ENCODE measurements at places on chromosomes 1 and 21. TPM values are rescaled to one million over a fixed set of nuclear protein-coding genes. Genes with fewer than 3 reads are reported as not detected.

- no peak for DNase-seq
Measured at GRCh38 chr1:117512728-117513321, 93.0 kb upstream of the TENT5C start.

DNA sequence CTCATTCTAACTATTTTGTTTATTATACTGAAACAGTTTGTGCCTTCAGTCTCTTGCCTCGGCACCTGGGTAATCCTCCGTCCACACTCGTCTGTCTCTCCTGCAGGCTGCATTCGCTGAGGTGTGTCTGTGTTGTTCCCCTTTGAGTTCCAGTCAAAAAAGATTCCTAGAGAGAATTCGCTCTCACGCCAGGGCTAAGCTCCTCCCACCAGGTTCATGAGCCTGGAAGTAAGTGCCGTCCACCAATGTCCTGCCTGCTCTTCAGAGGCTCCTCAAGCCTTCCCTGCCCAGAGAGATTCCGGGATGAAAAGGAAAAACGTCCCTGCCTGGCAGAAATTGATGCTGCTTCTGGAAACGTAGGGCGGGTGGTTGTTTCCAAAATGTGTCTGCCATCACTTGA lies 12.9 kb downstream of the KIAA2013 start:
- no peak for DNase-seq

GRCh38 chr21:43851593-43851992 lies 13.4 kb upstream of the AGPAT3 start:
- no peak for DNase-seq

PGM1 gene
- 123 TPM for total RNA-seq

GREM2 gene
- not detected for total RNA-seq

- DNase-seq = no peak
Measured at GRCh38 chr1:228013935-228014930, 7.4 kb downstream of the WNT3A start.

DNA sequence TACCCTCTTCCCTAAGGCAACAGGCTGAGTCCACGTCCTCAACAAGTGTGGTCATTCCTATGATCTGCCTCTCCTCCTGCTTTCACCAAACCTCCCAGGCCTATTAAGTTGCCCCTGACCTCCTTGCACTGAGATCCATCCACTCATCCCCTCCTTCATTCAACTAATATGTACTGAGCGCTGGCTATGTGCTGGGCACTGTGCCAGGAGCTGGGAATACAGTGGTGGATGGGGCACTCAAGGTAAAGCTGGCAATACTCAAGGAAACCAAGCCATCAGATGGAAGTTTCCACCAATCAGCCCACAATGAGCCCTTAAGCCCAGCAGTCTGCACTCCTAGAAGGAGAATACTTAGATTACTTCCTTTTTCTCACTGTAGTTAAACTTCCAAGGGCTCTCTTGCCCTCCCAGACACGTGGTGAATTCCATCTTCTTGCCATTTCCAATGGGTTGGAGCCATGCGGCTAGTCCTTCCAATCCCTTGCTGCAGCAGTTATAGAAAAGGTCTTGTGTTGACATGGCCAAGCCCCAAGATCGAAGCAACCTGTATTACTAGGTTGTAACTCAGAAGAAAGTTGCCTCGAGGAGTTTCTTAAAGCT lies 279.9 kb upstream of the RUNX1 start:
- DNase-seq = no peak

GRCh38 chr1:109864047-109864822 lies 46.4 kb upstream of the CSF1 start:
- no peak for DNase-seq

ERICH3 gene
- not detected for total RNA-seq

- DNase-seq = no peak
Measured at GRCh38 chr1:116769104-116769452, 14.8 kb downstream of the CD2 start.

HSD3B2 gene
- total RNA-seq = not detected

AMY2B gene
- 894 TPM for total RNA-seq

SLC45A3 gene
- total RNA-seq = 1.3 TPM

GRCh38 chr1:205075642-205076155 lies 8.6 kb downstream of the TMEM81 start:
- no peak for DNase-seq

- no peak for DNase-seq
Measured at GRCh38 chr1:222784371-222784770, 30.5 kb upstream of the DISP1 start.

DNA sequence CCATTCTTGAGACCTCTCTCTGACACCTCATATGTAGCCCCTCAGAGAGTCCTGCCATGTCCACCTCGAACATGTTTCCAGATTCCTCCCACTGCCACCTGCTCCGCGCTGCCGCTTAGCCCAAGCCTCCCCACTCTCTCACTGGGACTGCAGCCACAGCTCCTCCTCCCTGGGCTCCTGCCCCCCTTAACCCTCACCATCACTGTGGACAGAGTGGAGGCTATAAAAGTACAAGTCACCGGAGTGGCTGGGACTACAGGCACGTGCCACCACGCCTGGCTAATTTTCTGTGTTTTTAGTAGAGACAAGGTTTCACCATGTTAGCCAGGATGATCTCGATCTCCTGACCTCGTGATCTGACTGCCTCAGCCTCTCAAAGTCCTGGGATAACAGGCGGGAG lies 77.0 kb downstream of the VWA5B1 start:
- no peak for DNase-seq

DNA sequence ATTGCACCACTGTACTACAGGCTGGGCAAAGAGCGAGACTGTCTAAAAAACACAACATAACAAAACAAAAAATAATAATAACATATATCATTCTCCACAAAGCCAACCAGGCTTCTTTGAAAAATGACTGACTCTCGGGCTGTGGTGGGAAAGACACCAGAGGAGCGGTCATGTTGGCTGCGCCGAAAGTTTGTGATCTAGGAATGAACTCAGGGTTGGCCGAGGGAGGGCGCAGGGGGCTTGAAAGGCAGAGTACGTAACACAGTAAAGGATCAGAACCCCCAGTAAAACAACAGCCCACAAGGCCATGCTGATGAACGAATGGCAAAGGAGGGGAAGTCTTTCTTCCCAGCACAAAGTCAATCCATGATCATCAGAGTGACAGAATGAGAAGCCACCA lies 4.7 kb downstream of the SLC35E2B start:
- DNase-seq = peak; percentile 5

GRCh38 chr1:206923009-206923960 lies 1.5 kb upstream of the FCMR start:
- no peak for DNase-seq

ZDHHC18 gene
- 5.7 TPM for total RNA-seq

- DNase-seq = no peak
Measured at GRCh38 chr1:54105736-54106269, 47.0 kb downstream of the CDCP2 start.

DNA sequence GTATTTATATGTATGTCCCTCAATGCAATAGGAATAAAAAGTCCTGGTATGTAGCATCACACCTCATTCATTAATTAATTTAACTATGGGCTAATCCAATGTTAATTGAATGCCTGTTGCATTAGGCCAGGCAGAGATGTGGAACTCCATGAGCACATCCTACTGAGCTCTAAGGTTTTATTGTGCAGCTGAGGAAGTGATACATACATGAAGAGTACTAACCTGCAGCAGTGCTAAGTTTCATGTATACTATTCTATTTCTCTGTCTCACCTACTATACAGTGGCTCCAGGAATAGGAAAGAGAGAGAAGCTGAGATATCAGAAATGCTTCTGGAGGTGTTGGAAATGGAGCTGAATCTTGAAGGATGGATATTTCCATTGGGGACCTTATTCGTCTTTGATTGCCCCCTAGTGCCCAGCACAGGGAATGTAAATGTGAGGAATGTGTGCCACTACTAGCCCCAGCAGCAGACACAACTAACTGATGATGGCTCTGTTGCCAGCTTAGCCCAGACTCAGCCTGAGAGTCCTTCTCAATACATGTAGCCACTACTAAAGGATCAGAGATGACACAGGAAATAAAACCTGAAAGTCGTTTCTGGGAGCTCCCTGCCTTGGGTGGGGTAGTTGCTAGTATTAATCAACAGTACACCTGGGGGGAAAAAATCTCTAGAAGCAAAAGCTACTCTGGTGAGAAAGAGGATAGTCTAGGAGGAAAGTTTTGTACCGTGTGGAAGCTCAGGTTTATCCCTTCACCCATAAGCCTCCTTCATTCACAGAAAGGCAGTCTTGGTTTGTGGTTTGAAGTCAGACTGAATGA lies 173.3 kb upstream of the FOXD3 start:
- DNase-seq = peak; percentile 28

- DNase-seq = no peak
Measured at GRCh38 chr21:27329255-27329851, 362.5 kb upstream of the ADAMTS5 start.

DNA sequence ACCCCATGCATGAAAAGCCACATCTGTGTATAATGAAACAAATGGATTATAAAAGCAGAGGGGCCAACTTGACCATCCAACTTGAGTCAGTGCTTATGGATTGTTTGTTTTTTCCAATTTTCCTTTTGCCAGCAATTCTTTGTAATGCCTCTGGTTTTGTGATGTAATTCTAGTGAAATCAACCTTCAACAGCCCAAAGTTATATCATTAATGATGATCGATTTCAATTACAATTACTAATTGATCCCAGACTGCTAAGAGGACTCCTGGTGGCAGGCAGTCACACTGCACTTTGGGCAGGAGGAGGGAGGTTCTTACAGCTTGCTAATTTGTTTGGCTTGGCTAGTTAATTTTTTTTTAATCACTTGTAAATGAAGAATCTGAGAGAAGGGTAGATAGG lies 552.3 kb downstream of the NUF2 start:
- no peak for DNase-seq

NECAP2 gene
- 31.9 TPM for total RNA-seq

GRCh38 chr1:47709019-47709871 lies 271.4 kb downstream of the FOXD2 start:
- DNase-seq = peak; percentile 43

DNA sequence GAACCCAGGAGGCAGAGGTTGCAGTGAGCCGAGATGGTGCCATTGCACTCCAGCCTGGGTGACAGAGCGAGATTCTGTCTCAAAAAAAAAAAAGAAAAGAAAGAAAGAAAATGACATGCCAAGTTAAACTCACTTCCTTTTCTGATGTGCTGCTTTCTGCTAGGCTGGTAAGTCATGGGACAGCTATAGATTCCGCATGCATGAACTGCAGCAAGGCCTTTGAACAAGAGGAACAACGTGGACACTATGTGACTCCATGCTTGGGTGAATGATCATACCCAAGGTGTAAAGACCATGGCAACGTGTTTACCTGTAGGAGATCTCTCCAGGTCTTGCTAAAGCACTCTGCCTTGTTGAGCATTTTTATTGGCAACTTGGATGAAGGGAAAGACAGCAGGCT lies 10.3 kb upstream of the TTF2 start:
- no peak for DNase-seq

- no peak for DNase-seq
Measured at GRCh38 chr1:7929637-7930036, 11.0 kb downstream of the TNFRSF9 start.

TPTE gene
- not detected for total RNA-seq
